ENCODE measurements at places on chromosomes 6 and 20.

DNA sequence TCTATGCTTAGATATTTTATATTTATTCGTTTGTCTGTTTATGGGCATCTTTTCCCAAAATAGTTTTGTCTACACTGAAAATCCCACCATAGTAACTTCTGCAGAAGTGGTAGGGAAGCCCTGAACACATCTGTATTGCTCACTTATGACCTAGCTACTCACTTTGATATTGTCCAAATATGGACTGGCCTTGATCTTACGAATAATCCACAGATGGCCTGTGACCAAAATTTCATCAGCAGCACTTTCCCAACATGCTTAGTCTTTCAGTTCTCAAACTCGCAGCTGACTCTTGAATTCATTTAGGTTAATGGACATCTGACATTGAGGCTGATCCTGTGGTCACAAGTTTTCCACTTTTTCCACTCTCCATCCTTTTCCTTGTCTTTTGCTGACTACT, 80.8 kb upstream of the BEND3 start:
- no peak for DNase-seq
- no peaks in the 10 kb centered on the region for H3K36me3 ChIP-seq
- no peak overlapping the region for H3K27ac ChIP-seq
- H3K4me1 ChIP-seq: no peaks in the 10 kb centered on the region
- H3K27me3 ChIP-seq: no peaks in the 10 kb centered on the region

GRCh38 chr6:10315034-10315433, 99.8 kb downstream of the TFAP2A start:
- no peak overlapping the region for H3K27ac ChIP-seq
- peaks cover 6% of the 10 kb centered on the region for H3K36me3 ChIP-seq
- no peaks in the 10 kb centered on the region for H3K27me3 ChIP-seq
- DNase-seq: no peak

GRCh38 chr20:49405062-49405683, 77.3 kb downstream of the KCNB1 start:
- H3K4me1 ChIP-seq: no peaks in the 10 kb centered on the region
- no peak overlapping the region for H3K4me3 ChIP-seq
- no peak overlapping the region for H3K27ac ChIP-seq
- peaks cover 100% of the 10 kb centered on the region for H3K27me3 ChIP-seq
- no peak for DNase-seq

DNA sequence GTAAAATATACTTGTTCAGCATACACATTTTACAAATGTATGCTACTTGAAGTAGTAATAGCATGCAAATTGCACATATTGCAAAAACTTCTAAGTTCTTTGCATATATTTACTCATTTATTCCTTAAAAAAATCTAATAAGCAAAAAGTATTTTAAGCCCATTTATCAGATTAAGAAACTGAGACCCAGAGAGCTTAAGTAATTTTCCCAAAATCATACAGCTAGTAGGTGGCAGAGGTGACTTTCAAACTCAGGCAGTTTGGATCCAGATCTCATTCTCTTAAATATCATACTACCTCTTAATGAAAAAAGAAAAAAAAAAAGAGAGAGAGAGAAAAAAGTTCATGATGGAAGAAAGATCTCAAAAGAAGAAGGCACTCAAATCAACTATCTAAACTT, 157.9 kb downstream of the RPS12 start:
- DNase-seq: no peak
- H3K36me3 ChIP-seq: no peaks in the 10 kb centered on the region

DNA sequence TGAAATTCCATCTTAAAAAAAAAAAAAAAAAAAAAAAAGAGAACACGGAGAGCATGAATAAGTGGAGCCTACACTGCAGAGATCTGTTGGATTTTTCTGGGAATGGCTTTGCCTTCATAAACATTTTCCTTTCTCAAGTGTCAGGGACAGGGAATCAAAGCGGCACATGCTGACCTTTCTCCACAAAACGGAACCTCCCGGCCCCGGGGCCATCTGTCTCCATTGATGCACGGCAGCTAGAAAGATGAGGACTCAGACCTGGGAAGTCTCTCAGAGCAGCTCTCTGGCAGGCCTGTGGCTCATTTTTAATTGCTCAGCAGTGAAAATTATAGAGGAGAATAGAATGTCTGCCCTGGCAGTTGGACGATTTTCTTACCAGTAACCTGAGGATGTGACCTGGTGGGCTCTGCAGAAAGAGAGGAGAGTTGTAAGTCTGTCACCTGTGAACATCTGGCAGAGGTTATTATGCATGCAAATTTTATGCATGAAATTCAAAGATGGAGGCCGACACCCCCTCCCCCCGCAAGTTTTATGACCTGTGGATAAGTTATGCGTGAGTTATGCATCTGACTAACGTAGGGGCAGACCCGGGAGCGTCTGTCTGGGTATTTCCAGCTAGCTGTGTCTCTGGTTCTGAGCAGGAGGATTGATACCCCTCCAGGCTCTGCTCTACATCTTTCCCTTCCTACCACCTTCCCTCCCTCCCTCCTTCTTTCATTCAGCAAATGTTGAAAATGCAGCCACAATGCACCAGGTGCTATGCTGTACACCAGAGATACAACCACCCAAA, 352.5 kb downstream of the CDH26 start:
- no peaks in the 10 kb centered on the region for H3K4me1 ChIP-seq
- no peaks in the 10 kb centered on the region for H3K36me3 ChIP-seq
- H3K27ac ChIP-seq: no peak overlapping the region
- H3K4me3 ChIP-seq: no peak overlapping the region
- no peaks in the 10 kb centered on the region for H3K27me3 ChIP-seq

- DNase-seq: no peak
- peaks cover 3% of the 10 kb centered on the region for H3K4me1 ChIP-seq
- H3K36me3 ChIP-seq: no peaks in the 10 kb centered on the region
Observed at GRCh38 chr6:45927421-45928320, 88.0 kb downstream of the CLIC5 start.

DNA sequence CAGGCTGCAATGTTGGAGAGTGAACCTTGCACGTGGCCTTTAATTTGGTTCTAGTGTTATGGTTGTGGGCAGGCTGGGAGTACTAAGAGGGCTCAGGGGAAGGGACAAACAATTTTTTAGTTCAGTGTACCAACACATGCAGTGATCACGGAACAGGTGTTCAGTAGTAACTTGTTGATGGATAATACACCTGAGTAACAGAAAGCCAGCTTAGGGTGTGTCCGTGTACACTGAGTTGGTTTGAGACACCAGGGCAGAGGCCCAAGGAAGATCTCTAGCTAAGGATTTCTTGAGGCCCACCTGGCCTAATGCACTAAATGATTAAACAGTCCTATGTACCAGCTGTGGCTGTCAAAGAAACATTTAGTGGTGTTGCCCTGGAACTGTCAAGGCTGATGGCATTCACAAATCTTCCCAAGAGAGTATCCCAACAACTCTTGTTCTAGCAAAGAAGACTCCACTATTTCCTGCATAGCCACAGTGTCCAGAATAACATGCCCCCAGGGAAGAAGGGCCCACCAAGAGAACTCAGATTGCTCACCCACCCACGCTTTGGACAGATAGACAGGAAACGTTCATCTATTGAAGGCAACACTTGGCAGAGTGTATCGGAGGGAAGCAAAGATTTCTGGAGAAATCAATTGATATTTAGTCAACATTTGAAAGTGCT, 60.0 kb downstream of the CD83 start:
- H3K4me3 ChIP-seq: no peak overlapping the region
- no peaks in the 10 kb centered on the region for H3K36me3 ChIP-seq
- DNase-seq: no peak
- H3K27ac ChIP-seq: no peak overlapping the region
- peaks cover 26% of the 10 kb centered on the region for H3K27me3 ChIP-seq

GRCh38 chr20:42915081-42915480, 274.6 kb downstream of the PTPRT start:
- no peak for DNase-seq
- peaks cover 26% of the 10 kb centered on the region for H3K27me3 ChIP-seq
- H3K4me1 ChIP-seq: no peaks in the 10 kb centered on the region
- H3K4me3 ChIP-seq: no peak overlapping the region

DNA sequence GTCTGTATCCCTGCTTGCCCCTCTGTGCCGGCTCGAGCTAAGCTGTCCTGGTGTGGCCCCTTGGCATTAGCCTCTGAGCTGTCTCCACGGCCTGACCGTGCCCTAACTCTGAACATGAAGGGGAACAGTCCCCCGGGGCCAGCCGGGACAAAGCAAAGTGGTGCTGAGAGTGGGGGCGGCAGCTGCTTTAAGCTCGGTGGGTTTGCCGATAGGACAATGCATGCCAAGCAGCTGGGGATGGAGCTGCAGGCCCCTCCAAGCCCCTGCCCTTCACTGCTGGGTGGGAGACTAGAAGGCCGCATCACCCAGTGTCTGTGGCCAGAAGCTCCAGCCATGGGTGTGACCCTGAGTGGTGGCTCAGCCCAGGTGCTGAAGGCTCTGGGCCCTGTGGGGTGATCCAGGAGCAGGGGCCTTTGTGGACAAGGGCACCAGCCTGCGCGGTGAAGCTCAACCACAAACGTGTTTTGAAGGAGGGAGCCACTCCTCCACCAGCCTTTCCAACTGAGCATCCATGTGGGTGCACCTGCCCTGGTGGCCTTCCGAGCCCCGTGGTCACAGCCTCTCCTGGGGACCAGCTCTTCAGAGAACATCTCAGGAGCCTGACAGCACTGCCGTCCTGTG, 242.5 kb downstream of the ERMARD start:
- DNase-seq: no peak
- H3K27ac ChIP-seq: no peak overlapping the region
- no peak overlapping the region for H3K4me3 ChIP-seq
- no peaks in the 10 kb centered on the region for H3K4me1 ChIP-seq

DNA sequence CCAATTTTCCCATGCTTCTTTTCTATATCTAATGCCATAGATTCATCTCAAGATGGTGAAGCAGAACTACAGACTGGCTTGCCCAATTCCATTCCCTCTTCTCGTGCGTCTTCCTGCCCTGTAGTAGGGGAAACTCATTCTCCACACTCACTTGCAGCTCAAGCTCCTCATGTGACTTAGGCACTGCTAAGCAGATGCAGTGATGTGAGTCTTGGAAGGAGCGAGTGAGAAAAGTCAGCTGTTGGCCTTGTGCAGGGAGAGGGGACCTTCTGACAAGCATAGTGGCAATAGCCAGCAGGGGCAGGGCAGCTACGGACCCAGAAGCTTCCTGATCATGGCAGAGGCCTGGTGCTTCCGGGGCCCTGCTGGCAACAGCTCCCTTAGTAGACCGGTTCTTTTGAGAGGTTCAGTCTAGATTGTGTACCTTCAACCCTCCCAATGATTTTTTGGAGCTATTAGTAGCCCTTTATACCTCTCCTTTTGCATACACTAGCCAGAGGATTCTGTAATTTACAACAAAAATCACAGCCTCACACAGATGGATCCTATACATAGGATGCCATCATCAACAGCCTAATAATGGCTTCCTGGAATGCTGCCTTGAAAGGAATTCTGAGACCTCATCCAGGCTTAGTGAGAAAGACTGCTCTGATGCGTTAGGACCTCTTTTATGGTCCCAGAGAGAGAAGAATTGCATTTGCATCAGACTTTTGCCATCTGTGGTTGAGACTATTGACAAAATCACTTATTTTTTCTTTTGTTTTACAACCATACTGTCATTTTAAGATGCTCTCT, 121.5 kb upstream of the RIPOR2 start:
- no peak overlapping the region for H3K4me3 ChIP-seq
- no peaks in the 10 kb centered on the region for H3K36me3 ChIP-seq
- DNase-seq: no peak
- H3K27ac ChIP-seq: no peak overlapping the region
- H3K27me3 ChIP-seq: no peaks in the 10 kb centered on the region
- H3K4me1 ChIP-seq: peaks cover 5% of the 10 kb centered on the region

DNA sequence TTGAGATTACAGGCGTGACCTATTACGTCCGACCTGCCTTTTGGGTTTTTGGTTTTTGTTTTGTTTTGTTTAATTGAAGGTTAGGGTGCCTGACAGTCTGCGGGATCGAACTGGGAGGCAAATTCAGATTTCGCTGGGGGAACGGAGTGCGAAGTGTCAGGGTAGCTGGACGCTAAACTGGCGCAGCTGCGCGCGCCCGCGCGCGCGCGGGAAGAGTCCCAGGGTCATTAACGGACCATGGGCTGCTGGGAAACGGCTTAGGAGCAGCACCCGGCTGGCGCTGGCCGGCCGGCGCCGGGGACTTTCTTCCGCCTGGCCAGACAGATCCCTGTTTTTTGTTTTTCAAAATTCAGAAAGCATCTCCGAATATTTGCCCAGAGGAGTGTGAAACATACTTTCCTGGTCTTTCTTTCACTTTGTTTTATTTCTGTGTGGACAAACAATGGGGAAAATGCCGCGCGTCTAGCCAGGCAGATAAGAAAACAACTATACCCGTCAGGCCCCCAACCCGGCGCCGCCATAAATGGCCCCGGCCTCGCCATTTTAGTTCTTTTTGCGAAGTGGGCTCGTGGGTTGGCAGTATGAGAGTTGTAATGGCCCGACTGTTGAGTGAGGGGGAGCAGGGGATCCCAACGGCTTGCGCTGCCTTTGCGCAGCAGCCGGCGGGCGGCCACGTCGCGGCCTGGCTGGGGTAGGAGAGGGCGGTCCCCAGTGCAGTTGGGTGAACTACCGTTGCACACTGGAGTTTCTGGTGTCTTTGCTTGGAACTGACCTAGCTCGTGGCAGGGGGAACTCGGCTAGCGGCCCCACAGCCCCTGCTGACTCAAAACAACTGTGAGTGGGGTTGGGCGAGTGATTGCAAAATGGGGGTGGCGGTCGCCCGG, 7.1 kb downstream of the HSPA1B start:
- peak overlapping the region; percentile 99 for H3K27ac ChIP-seq
- peak overlapping the region; percentile 89 for H3K4me3 ChIP-seq
- peak; percentile 96 for DNase-seq

DNA sequence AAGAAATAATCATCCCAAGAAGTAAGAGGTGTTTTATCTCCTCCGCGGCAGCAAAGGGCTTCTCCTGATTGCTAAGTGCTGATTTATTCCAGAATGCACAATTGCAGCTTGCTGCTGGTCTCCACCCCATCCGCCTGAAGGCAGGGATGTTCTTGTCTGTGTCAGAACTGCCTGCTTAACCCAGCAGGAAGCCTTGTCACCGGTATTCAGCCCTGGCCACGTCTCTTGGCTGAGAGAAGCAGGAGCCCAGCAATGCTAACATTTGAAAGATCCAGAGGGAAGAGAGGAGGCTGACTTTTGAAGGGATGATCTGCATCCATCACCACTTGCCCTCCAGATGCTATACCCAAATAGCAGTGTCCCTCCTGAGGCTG, 4.2 kb downstream of the SCML4 start:
- DNase-seq: no peak
- H3K36me3 ChIP-seq: peaks cover 10% of the 10 kb centered on the region
- peaks cover 76% of the 10 kb centered on the region for H3K4me1 ChIP-seq
- H3K4me3 ChIP-seq: peak overlapping the region; percentile 45

- H3K4me3 ChIP-seq: no peak overlapping the region
- H3K27ac ChIP-seq: no peak overlapping the region
- no peak for DNase-seq
- peaks cover 28% of the 10 kb centered on the region for H3K4me1 ChIP-seq
- peaks cover 8% of the 10 kb centered on the region for H3K36me3 ChIP-seq
Observed at GRCh38 chr6:142380626-142381025, 78.8 kb downstream of the ADGRG6 start.

Measured in Calu3 (cell line).